ENCODE measurements at places on chromosomes 16 and 17.

DNA sequence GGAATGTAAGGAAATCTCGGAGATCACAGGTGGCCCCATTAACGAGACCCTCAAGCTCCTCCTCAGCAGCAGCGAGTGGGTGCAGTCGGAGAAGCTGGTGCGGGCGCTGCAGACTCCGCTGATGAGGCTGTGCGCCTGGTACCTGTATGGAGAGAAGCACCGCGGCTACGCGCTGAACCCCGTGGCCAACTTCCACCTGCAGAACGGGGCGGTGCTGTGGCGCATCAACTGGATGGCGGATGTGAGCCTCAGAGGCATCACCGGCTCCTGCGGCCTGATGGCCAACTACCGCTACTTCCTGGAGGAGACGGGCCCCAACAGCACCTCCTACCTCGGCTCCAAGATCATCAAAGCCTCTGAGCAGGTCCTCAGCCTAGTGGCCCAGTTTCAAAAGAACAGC, 16.2 kb downstream of the MLYCD start:
- no peak for DNase-seq

GRCh38 chr17:82830249-82830661, 9.6 kb downstream of the ZNF750 start:
- DNase-seq: no peak

GRCh38 chr16:52090080-52090479, 456.9 kb downstream of the TOX3 start:
- DNase-seq: no peak

GRCh38 chr16:51877686-51878085, 669.3 kb downstream of the TOX3 start:
- DNase-seq: no peak

DNA sequence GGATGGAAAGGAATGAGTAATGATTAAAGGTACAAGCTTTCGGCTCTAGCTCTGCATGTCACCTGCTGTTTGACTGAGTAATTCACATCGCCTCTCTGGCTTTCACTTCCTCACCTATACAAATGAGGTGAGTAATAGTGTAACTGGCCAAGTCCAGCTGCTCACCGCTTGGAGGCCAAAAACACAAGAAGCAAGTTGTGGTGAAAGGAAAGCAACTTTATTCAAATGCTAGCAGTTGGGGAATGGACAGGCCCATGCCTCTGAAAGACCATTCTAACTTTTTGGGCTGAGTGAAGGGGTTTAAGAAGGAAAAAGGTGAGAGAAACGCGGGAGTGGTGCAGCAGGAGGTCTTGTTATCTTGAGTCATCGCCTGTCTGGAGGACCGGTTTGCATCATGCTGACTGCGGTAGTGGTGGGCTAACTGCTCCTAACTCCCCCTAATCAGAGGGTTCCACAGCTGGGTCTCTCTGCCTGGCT, 45.7 kb upstream of the CSNK2A2 start:
- no peak for DNase-seq

DNA sequence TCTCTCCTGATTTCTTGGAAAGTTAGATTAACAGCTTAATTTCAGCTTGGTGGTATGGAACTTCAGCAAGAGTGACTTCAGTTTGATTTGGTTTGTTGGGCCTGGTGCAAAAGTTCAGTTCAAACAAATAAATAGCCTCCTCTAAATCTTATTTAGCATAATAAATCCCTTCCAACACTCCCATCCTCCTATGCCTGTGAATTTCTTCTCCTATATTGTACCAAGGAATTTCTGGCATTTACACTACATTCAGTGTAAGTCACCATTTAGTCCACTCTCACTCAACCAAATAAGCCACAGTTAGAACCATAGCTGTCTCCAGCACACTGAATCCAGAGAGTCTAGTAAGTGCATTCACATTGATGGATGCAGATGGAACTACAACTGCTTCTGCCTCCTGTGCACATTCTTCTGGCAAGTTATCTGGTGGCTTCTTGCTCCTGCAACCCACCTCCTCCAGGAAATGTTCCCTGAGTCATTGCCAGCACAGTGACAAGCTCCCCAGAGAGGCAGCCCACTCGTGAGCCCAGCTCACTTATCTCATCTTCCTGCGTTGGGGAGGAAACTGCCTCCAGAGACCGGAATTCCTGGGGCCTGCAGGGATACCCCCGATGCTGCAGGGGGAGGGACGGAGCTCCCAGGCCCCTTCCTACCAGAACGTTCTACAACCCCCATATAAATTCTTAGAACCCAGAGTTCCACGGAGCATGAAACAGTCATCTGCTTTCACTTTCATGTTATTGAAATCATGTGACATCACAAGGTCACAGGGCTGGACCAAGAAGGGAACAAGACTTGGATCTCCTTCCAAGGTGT, 318.3 kb downstream of the PHKB start:
- no peak for DNase-seq

DNA sequence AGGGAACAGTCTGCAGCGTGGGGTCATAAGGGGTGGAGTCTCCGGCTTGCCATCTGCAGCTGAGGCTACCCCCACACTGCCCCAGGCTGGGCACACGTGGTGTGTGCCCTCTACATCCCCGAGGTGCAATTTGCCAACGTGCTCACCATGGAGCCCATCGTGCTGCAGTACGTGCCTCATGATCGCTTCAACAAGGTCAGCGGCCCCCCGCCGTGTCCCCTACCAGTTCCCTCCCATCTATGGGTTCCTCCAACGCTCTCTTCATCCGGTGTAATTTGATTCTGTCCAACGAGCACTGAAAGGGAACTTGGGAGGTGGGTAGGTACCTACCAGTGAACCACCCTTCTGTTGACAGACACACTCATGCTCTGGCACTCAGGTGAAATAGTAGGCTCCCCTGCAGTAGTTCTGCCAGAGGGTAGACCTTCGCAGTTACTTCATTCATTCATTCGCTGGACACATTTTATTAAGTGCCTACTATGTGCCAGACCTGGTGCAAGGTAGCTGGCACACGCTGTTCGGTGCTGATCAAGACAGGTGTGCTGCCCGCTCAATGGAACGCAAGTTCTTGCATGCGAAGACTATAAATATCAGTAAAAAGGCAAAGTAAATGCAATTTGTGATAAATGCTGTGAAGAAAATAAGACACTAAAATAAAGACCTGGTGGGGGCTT, 2.7 kb downstream of the MLLT6 start:
- DNase-seq: no peak

GRCh38 chr16:75239542-75240122, 11.8 kb downstream of the BCAR1 start:
- no peak for DNase-seq
